ENCODE measurements at places on chromosomes 7 and 10. TPM values are rescaled to one million over a fixed set of nuclear protein-coding genes. Genes with fewer than 3 reads are reported as not detected.

Gene HTR7
- polyA plus RNA-seq: 0.28 TPM

Gene INHBA
- polyA plus RNA-seq: not detected

Gene ATP6V0A4
- not detected for polyA plus RNA-seq

Gene TMEM26
- polyA plus RNA-seq: not detected

Gene CAMK2G
- 37.2 TPM for polyA plus RNA-seq

Gene OGDHL
- polyA plus RNA-seq: 1.5 TPM

Gene TMEM184A
- polyA plus RNA-seq: not detected

Gene HTRA1
- polyA plus RNA-seq: not detected

Gene WIPF3
- 1.0 TPM for polyA plus RNA-seq

Gene PNLIPRP2
- not detected for polyA plus RNA-seq

- no peak for DNase-seq
These were observed 3.3 kb downstream of the IMMP2L start for GRCh38 chr7:111558991-111559390.

- no peak for DNase-seq
These were observed 303.9 kb upstream of the NRP1 start for GRCh38 chr10:33638374-33638773.

GRCh38 chr10:77512219-77512578, 125.4 kb downstream of the KCNMA1 start:
- DNase-seq: no peak

DNA sequence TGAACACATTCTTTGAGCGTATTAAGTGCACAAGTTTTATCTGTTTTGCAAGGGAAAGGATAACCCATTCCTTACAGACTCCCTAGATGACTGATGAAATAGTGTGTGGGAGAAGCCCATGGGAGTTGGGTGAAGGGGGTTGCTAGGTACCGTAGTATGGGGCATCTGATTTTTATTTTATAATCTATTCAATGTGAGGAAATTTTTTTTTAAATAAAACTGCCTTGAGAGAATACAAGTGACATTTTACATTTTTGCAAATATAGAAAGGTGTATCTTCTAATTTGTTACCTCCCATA, 1.4 kb downstream of the BTAF1 start:
- DNase-seq: peak; percentile 12

DNA sequence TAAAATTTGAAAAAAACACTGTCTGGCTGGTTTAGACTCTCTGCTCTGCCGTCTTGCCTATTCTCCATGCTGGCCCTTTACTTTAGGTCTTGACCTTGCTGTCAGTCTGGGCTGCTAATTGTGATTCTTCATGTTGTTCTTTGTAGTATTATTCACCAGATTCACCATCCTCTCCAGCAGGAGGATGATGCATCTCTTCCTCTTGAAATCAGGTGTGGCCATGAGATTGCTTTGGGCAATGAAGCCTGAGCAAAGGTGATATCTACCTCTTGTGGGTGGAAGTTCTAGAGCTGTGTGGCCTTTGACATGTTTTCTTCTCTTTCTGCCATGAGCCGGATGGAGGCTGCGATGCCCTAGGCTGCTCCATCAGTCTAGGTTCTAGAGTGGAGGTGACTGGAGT, 51.3 kb upstream of the ITPRID1 start:
- DNase-seq: no peak

DNA sequence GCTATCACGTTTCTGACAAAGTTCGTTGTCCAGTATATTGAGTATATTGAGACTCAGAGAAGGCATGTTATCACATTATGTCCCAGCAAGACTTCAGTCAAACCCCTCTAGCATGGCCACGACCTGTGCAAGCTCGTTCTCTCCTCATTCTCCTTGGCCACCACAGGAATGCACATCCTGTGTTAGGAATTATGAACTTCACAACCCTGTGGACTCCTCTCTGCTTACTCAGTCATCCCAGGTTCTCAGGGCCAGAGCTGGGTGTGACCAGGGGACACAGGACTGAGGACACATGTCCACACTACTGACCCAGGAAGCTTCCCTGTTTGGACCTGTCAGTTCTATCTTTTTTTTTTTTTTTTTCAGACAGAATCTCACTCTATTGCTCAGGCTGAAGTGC, 4.4 kb downstream of the SH2D4B start:
- no peak for DNase-seq

- DNase-seq: no peak
These were observed 35.8 kb upstream of the LYZL1 start for GRCh38 chr10:29252811-29253689.

DNA sequence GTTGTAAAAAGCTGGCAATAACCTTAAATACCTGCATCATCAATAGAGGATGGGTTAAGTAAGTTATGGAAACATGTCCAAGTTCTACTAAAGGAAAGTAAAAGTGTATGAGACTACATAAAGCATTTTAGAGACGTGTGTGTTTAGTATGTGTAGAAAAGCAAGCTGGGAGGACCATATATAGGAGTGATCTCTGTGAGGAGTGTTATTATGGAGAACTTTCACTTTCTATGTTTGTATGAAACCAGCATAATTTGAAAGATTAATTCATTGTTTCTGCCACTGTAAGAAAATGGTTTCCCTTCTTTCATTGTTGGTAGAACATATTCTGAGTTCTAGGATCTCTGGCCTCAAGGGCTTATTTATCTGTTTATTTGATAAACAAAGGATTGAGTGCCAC, 19.2 kb upstream of the PDLIM1 start:
- no peak for DNase-seq

DNA sequence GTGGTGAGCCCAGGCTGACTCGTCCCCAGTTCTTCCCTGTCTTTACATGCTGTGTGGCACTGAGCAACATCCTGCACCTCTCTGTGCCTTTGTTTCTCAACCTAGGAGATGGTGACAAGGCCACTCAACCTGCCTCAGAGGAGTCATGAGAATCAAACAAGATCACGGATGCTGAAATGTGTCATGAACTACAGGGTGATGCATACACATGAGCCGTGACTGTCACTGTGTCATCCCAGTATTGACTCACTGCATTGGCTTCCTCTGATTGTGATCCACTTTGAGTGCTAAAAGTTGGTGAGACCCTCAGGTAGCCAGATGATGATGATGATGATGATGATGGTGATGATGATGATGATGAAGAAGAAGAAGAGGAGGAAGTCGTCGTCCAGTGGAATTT, 11.5 kb downstream of the C10orf71 start:
- DNase-seq: no peak

DNA sequence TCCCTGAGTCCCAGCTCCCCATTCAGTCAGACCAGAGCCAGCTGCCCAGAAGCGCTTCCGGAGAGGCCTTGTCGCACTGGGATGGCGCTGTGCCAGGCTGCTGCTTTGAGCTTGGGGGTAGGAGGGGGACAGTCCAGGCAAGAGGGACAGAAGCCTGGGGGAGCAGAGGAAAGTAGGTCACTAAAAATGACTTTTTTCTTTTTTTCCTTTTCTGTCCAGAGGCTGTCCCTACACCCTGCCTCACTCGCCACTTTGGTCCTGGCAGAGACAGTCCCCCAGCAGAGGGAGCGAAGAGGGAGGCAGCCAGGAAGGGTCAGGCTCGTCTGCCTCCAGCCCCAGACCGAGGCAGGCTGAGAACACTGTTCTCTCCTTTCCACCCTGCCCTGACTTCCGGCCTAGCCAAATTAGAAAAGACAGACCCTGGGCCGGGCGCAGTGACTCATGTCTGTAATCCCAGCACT, 15.8 kb upstream of the TRIM8 start:
- DNase-seq: no peak

DNA sequence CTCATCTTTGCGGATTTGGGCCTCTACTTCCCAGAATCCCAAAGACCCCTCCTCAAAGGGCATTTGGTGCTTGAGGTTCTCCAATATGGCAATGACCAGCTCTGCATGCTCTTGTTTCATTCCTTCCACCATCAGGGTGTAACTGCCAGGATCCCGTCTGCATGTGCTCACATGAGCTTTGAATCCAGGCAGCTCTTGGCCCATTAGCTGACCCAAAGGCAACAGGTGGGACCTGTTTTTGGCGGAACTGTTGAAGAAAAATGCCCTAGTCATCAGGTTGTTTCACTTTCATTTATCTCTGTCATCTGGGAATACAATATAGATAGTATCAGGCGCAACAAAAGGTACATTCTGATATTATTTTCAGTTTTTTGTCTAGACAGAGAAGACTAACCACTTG, 159.1 kb upstream of the TCF7L2 start:
- no peak for DNase-seq

GRCh38 chr7:125184801-125185200, 255.2 kb upstream of the POT1 start:
- DNase-seq: no peak

DNA sequence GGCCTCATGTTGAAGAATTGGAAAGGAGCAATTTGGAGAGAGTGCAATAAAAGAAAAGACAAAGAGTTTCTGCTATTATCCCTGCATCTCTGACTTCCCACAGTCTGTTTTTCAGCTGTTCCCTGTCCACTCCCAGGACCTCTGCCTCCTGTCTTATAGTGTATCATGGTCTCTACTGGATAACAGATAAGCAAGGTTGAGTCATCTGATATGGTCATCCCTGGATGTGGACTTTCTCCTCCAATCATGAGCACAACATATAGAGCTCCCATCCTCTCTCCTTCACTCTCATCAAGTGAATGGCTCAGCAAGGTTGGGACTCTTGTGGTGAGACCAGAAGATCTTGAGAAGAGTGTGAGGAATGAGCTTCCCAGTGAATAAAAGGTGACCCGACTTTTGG, 123.1 kb downstream of the PLCE1 start:
- no peak for DNase-seq

All from K562 (cell line).